ENCODE measurements at places on chromosomes 3 and 15.

- DNase-seq = no peak
Measured at GRCh38 chr3:61605589-61606175, 44.3 kb downstream of the PTPRG start.

DNA sequence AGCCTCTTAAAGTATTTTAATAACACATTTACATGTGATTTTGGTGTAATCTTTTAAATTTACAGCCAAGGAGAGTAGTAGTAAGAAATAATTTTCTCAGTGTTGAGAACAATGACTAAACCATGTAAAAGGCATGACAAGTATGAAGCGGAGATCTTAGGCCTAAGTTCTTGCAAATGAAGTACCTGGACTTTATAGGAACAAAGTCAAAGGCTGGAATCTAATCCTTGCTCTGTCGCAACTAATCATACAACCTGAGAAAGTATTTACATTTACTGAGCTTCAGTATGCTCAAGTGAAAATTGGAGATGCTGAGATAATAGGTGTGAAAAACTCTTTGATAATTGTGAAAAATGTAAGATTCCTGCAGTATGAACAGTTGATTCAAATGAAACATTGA lies 86.4 kb upstream of the VGLL3 start:
- no peak for DNase-seq

DNA sequence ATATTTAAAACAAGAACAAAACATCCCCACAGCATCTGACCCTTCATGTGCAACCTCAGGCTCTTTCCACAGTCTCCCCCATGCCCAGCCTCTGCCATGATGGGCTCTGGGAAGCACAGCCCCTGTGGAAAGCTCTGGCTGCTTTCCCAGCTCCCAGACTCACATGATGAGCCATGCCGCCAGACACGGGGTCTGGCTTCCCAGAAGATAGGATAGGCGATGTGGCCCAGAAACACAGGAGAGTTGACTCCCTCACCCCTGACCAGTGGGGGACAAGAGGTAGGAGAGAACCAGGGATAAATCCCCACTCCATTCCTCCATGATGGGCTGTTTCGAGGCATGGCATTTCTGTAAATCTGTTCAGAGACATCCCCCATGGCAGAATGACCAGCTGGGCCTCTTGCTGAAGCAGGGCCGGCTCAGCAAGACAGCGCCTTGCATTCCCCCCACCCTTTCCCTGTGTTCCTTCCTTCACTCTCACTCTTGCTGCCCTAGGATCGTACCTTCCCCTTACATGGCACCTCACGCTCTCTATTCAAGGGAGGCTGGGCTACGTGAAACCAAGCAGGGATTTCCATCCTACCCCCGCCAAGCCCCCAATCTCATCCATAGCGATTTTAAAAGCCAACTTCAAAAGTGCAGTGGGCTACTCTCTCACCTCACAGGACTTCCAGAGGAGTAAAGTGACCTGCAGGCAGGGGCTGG lies 192.4 kb downstream of the ABHD5 start:
- no peak for DNase-seq

DNA sequence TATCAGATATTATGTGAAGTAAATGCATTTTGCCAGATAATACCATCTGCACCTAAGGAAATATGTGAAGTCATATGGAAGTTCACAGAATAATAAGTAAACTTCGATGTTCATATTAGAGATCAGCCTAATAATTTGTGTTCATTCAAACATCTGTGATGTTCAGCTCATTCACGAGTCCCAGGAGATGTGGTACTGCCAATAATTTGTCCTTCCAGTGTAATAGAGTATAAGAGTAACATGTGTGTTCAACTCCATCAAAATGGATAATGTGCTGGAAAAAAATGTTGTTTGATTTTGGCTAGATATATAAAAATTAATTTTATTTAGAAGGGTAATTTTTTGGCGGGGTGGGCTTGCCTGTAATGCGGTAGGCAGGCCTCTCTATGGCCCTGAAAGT lies 75.4 kb upstream of the ARL6 start:
- DNase-seq = no peak

GRCh38 chr3:19885468-19885867 lies 48.5 kb downstream of the EFHB start:
- no peak for DNase-seq

GRCh38 chr3:160126051-160126450 lies 99.2 kb upstream of the C3orf80 start:
- DNase-seq = no peak

- no peak for DNase-seq
Measured at GRCh38 chr3:194598771-194599557, 34.3 kb downstream of the TMEM44 start.

DNA sequence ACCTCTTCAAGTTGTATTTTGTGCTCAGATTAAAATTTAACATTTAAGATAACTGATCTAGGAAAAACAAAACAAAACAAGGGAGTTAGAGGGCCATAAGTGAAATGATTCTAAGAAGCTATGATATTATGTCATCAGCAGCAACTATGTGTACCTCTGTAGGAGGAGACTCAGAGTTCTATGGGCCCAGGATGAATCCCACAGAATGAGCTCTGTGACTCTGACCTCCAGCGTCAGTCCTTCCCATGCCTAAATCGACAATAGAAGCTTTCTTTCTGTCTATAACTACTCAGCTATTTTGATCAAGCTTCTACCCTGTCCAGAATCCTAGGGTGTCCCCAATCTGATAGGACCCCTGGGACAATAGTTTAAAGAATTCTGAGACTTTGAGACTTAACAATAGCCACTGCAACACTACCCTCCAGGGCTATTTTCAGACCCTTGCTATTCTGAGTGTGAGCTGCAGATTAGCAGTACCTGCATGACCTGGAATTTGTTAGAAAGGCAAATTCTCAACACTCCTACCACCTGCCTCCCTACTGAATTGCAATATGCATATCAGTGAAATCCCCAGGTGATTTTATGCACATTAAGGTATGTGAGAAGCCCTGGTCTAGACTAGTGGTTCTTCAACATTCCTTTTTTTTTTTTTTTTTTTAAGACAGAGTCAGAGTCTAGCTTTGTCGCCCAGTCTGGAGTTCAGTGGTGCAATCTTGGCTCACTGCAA lies 66.7 kb downstream of the ARHGAP31 start:
- DNase-seq = no peak

GRCh38 chr3:17055374-17056276 lies 170.9 kb downstream of the PLCL2 start:
- no peak for DNase-seq

DNA sequence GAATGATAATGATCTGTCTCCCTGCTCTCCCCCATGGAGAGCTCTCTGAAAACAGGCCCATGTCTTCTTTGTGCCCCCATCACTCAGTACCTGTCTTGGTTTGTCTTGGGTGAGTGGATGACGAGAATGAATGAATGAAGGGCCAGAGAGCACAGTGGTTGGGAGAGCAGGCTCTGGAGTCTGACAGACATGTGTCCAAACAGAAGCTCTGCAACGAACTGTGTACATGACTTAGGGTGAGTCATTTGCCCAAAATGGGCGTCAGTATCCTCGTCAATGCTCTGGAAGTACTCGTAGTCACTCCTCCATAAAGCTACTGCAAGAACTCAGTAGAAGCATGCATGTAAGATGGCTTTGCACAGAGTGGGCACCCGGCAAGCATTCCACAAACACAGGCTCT lies 170.2 kb upstream of the TLE3 start:
- no peak for DNase-seq

GRCh38 chr3:48711727-48712126 lies 5.3 kb downstream of the IP6K2 start:
- no peak for DNase-seq

DNA sequence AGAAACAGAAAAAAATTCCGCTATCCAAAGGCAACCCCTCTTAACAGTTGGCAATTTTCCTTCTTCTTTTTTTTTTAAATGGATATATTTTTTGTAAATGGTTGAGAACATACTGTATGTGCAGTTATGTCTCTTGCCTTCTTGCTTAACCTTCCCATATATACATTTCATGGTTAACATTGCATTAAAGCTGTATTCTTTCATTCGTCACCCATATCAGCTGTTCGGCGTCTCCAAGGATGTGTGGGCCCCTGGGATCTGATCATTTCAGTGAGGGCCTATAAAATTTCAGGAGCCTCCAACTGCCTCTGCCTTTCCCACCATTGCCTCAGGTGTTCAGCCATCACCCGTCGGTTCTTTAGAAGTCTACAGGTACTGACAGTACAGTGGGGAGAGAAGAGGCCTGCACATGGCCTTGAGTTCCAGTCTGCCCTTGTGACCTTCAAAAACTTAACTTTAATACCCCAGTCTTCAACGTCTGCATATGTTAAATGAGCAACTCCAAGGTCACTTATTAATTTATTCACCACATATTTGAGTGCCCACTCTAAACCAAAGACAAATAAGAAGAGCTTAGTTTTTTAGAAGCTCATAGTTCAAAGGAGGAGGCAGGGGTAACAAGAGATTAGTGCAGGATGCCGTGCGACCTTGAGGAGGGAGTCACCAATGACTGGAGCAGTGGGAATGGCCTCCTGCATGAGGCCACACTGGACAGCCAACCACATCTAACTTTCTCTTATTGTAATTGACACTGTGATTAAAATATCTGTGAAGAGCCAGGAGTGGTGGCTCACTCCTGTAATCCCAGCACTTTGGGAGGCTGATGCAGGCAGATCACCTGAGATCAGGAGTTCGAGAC lies 6.9 kb downstream of the ST6GAL1 start:
- DNase-seq = no peak

- no peak for DNase-seq
Measured at GRCh38 chr15:45376967-45377608, 1.3 kb downstream of the GATM start.

- DNase-seq = no peak
Measured at GRCh38 chr3:119368298-119368697, 74.1 kb downstream of the ARHGAP31 start.

- DNase-seq = no peak
Measured at GRCh38 chr3:160675566-160676124, 1.3 kb upstream of the ARL14 start.

DNA sequence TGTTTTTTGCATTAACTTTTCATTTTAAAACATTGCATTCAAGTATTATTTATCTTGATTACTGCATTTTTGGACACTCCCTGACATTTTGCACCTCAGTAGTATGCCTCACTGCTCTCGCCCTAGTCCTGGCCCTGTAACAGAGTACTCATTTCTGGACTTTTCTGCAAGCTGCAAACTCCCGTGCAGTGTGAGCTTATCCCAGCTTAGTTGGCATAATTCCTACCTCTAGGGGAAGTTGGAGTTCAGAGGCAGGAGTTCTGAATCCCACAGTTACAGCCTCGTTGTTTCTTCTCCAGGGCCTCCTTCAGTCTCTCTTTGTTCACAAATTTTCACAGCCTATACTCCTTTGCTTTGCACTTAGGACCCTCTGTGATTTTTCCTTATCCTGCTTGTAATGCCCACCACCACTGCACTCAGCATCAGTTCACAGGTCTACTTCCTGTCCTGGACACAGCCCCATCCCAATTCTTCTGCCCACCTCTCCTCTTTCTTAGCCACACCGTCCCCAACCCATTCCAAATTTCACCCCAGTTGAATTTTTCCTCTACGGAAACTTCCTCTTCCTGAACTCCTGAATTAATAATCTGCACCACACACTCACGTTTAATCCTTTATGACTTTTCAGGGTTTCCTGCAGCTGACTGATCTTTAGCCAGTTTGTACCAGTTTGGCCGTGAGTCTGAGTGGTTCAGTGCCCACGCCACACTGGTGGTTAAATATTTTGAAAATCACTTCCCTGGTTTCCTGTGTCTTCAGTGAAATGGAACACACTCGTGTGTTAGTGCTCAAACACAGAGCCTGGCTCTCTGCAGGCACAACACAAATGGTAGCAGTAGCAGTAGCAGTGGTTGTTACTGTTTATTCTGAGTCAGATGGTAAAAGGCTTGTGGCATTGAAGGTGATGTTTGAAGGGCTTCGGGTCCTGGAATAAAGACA lies 6.3 kb upstream of the CTSH start:
- DNase-seq = no peak

Data from cortex of kidney (tissue), 1 donor.